ENCODE measurements at places on chromosomes 5 and 9. TPM values are rescaled to one million over a fixed set of nuclear protein-coding genes. Genes with fewer than 3 reads are reported as not detected.

CCDC180 gene
- 6.2 TPM for total RNA-seq

ANGPTL2 gene
- 72.5 TPM for total RNA-seq

PCDHA3 gene
- total RNA-seq, result 0.59 TPM

PLPPR1 gene
- not detected for total RNA-seq

TRPM3 gene
- 1.2 TPM for total RNA-seq

PCDHGA11 gene
- total RNA-seq, result 16.5 TPM

GABBR2 gene
- 0.88 TPM for total RNA-seq

All from osteoblast (primary cell).